ENCODE measurements at places on chromosomes 6 and 20.

DNA sequence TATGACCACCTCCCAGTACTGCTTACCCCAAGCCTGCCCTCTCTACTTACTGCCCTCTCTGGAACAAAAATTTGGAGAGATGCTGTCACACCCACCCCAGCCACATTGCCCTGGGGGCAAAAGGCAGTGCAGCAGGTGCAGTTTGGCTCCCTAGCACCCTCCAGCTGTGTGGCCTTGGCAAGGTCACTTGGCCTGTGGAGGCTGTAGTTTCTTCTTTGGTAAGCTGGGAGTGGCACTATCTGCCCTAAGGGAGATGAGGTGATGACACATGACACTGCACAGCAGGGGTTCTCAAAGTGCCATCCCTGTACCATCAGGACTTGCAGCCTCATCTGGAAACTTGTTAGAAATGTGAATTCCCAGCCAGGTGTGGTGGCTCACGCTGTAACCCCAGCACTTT is 44.8 kb downstream of the TAF8 start:
- no peak for DNase-seq

GRCh38 chr20:8400486-8400885 is 268.4 kb downstream of the PLCB1 start:
- DNase-seq, result no peak

DNA sequence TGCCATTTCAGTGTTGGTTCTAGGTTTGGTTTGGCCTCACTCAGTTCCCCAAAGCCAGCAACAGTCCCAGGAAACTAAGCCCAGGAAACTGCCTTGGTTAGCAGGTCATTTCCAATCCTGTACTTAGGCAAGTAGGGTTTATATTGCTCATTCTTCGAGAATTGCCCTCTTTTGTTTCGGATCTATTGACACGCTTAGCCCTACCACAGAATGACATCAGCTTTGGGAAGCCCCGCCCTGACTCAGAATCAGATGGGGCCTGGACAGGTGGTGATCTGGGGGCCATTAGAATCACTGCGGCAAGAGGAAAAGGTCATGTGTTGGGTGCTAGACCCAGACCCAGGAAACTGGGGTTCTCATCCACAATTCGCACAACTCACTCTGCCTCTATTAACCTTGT is 578.2 kb downstream of the QKI start:
- no peak for DNase-seq

GRCh38 chr6:25354078-25354932 is 75.1 kb downstream of the CARMIL1 start:
- DNase-seq, result no peak

DNA sequence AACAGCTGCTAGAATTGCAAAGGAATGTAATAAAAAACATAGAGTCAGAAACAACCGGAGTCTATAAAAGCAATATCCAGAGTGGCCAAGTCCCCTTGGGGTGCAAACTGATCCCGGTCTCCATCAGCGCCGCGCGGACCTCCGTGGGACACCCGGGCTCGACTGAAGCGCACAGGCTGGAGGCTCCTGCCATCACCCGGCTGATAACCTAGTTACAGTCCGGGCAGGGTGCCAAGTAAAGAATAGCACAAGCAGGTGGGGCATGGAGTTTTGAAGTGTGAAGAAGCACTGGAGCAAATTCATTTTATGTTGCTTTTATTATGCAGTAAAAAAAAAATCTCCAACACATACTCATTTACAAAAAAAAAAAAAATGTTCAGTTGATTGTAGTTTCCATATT is 205.1 kb upstream of the GMDS start:
- no peak for DNase-seq

DNA sequence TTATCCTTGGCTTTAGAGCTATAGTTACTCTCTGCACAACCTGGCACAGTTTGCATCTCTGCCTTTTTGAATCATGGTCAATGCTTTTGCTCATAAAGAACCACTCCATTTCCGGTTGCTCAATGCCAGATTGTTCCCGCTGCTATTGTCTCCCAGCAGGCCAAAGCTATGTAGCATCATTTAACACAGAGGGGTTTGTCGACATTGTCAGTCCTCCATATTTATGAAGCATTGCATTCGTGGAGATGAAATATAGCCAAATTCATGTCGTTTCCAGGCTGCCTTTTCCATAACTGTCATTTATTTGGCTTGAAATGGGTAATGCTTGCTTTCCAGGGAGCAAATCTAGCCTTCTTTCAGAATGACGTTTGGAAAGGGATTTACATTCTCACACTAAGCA is 598.8 kb downstream of the EPHA7 start:
- DNase-seq, result no peak

GRCh38 chr6:52233975-52234823 is 10.1 kb downstream of the IL17F start:
- no peak for DNase-seq

DNA sequence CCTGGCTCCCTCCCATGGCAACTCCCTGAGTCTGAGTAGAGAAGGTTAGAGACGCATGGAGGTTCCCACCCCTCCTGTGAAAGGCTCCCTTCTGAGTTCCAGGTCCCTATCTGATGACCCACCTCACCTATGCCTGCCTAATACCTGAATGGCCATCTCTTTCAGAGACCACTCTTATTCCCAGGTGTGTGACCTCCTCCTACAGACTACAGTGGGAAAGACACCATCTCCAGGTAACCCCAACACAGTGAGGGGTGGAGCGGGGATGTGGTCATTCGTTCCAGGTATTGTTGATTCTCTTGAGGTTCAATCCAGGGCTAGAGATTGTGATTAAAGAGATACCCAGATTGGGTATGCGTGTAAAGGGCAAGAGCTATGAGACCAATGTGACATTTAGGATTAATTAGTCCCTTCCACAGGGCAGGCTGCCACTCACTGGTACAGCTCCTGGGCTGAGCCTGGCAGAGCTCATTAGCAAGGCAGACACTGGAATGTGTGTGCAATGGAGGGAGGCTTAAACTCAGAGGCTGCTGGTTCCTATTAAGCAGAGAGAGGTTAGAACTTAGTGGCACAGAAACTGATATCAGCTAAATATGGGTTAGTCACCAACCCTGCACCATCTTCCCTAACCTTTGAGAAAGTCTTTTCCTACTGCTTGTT is 46.5 kb upstream of the IER3 start:
- no peak for DNase-seq

DNA sequence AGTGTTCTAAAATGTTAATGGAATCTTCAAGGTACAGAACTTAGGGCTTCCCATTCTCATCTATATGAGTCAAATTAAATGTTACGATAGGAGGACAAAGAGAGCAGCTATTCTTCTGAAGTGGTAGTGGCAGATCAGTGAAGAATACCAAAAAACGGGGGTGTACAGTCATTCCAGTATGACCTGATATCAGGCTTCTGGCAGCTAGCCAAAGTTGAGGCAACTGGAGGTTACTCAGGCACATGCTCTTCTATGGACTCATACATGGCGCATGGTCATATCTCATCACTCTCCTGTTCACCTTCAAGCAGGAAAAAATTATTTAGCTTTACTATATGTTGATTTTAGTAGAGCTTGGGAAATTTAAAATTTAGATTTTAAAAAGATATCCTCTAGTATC is 1608.8 kb downstream of the GRIK2 start:
- DNase-seq, result no peak

GRCh38 chr20:15063081-15063480 is 725.7 kb upstream of the FLRT3 start:
- no peak for DNase-seq

- DNase-seq, result no peak
These were observed 50.5 kb upstream of the TRIM26 start for GRCh38 chr6:30263734-30264133.

GRCh38 chr6:89346433-89346832 is 6.1 kb downstream of the UBE2J1 start:
- DNase-seq, result no peak

DNA sequence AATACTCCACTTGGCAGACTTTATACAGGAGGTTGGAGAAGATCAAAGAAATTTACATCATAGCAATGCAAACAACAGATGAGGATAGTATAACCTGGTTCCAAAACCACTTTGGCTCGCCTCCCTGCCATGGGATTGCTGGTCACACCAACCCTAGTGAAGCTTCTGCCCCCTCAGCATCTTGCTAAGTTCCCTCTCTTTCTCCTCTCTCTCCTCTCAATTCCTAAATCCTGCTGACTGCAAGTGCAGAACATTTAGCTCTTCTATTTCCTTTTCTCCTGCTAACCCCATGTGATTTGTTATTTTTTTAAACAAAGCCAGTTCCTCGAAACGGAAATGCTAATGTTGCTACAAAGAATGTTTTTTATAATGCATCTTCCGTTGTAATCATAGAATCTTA is 50.3 kb upstream of the LY86 start:
- DNase-seq, result no peak

DNA sequence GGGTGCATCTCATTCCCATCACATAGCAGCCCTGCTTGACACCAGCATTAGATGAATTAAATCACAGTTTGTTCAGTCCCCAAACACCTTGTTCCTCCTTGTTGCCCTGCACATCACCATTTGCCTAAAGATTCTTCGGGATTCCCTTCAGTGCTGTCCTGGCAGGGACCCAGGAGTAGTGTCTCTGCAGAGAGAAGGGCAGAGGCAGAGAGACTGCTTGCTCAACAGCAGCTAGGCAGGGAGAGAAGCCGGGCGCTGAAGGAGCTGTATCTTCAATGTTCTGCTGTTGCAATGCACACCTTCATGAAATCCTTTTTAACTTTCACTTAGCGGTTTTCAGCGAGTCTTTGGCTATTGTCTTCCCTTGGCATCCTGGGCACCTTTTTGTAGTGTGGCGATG is 362.9 kb downstream of the FARS2 start:
- DNase-seq, result no peak

DNA sequence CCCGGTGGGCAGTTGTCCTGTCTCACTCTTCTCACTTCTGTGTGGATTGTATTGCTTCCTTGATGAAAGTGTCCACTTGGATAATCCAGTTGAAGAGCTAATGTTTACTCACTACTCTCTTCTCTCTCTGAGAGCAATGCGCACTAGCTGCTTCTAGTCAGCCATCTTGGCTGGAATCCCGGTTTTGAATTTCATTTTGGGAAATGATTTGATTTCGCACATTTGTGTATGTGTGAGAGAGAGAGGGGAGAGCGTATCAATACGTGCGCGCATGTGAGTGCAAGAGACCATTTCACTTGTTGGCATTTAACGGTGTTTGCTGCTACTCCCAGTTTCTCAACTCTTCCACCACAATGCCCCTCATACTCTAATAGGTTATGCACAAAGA is 67.8 kb downstream of the KLHL32 start:
- DNase-seq, result no peak

Data from activated CD4-positive, alpha-beta T cell treated with anti-CD3 and anti-CD28 coated beads, Interleukin-2, amount 50 U/mL, for 4 hours (primary cell).